ENCODE measurements at places on chromosomes 5 and 9. TPM values are rescaled to one million over a fixed set of nuclear protein-coding genes. Genes with fewer than 3 reads are reported as not detected.

Gene SPINK6
- total RNA-seq, result not detected

Gene MUSK
- 3.6 TPM for total RNA-seq

Gene SOX30
- 0.22 TPM for total RNA-seq

Gene TRPM3
- 0.51 TPM for total RNA-seq

Gene PRDM9
- total RNA-seq, result not detected

Gene WWC1
- total RNA-seq, result 17.2 TPM

Gene SNCB
- total RNA-seq, result not detected

Gene LCN10
- total RNA-seq, result 0.12 TPM

Gene PCDHGB7
- 4.2 TPM for total RNA-seq

Gene ENTPD2
- total RNA-seq, result 10.7 TPM

Gene TNFSF8
- 1.0 TPM for total RNA-seq

Gene IFNA13
- not detected for total RNA-seq
